ENCODE measurements at places on chromosomes 7 and 10. TPM values are rescaled to one million over a fixed set of nuclear protein-coding genes. Genes with fewer than 3 reads are reported as not detected.

GRCh38 chr10:116741391-116742351 is 695 bp downstream of the HSPA12A start:
- H3K27me3 ChIP-seq, result no peaks in the 10 kb centered on the region
- no peak for DNase-seq
- H3K27ac ChIP-seq, result peak overlapping the region; percentile 88
- H3K36me3 ChIP-seq, result no peaks in the 10 kb centered on the region

TMEM139 gene
- 0.15 TPM for total RNA-seq

SKIDA1 gene
- 0.57 TPM for total RNA-seq

- no peak overlapping the region for H3K27ac ChIP-seq
- no peaks in the 10 kb centered on the region for H3K4me1 ChIP-seq
Observed at GRCh38 chr10:122241836-122242235, 29.3 kb upstream of the BTBD16 start.

- H3K36me3 ChIP-seq, result no peaks in the 10 kb centered on the region
- no peak overlapping the region for H3K4me3 ChIP-seq
- DNase-seq, result no peak
- no peak overlapping the region for H3K27ac ChIP-seq
- H3K27me3 ChIP-seq, result no peaks in the 10 kb centered on the region
Observed at GRCh38 chr10:47079204-47079580, 168.0 kb downstream of the PTPN20 start.

GRCh38 chr7:1552200-1552599 is 3.8 kb downstream of the TMEM184A start:
- H3K27ac ChIP-seq, result no peak overlapping the region
- no peaks in the 10 kb centered on the region for H3K27me3 ChIP-seq

DNA sequence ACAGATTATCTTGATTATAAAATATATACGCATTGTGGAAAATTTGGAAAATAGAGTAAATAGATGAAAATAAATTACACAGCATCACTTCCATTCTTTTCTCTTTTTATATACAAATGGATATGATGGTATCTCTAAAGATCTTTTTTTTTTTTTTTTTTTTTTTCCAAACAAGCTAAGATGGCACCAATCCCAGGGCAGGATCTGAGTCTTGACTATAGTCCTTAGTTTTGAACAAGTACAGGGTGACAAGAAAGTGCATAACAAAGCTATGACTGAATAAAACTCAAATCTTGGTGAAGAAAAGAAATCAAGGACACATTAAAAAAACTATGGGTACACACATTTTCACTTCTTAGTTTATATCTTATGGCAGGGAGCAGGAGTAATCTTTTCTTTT is 42.6 kb upstream of the FAM133B start:
- H3K27me3 ChIP-seq, result no peaks in the 10 kb centered on the region
- no peak for DNase-seq
- peak overlapping the region; percentile 74 for H3K27ac ChIP-seq
- no peaks in the 10 kb centered on the region for H3K36me3 ChIP-seq
- H3K4me3 ChIP-seq, result no peak overlapping the region
- H3K4me1 ChIP-seq, result peaks cover 48% of the 10 kb centered on the region

XRCC2 gene
- 1.7 TPM for total RNA-seq

IKZF1 gene
- 10.9 TPM for total RNA-seq

FEZF1 gene
- total RNA-seq, result not detected

CHRM2 gene
- not detected for total RNA-seq

EN2 gene
- total RNA-seq, result not detected

DNA sequence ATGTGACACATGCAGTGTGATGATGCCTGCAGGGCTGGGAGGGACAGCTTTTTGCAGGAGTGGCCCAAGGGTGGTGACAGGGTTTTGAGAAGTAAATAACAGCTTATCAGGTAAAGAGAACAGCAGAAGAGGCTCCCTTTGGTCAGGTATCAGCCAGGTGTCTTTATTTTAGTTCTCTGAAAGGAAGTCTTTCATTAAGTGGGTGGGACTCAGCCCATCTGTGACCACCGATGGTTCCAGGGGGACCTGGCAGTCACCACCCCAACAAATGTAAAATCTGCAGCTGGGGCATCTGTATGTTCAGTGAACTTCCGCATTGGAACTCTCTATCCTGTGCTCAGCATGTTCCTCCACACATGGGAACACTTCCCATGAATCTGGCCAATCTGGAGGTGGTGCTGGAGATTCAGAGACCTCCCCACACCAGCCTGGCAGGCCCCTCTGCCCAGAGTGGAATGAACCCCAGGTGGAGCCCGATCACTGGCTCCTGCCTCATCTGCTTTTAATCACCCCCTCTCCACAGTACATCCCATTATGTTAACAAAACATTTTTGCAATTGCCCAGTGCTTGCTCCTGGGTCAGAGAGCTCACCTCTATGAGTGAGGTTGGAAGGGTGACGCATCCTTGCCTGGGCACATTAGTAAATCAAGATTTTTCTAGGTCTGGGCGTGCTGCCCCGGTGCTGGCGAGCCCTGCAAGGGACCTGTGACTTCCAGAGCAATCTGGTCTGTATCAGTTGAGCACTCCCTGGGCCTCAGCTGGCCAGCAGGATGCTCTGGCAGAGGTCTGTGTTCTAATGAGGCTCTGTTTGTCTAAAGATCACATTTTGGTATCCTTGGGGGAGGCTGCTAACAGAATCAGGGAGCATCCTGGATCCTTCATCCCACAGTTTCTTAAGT is 140.4 kb upstream of the GDF10 start:
- no peak overlapping the region for H3K4me3 ChIP-seq
- no peaks in the 10 kb centered on the region for H3K4me1 ChIP-seq
- H3K27me3 ChIP-seq, result no peaks in the 10 kb centered on the region
- H3K27ac ChIP-seq, result no peak overlapping the region
- H3K36me3 ChIP-seq, result no peaks in the 10 kb centered on the region
- no peak for DNase-seq

OR2A7 gene
- 1.9 TPM for total RNA-seq

- no peaks in the 10 kb centered on the region for H3K4me1 ChIP-seq
- H3K27me3 ChIP-seq, result no peaks in the 10 kb centered on the region
- no peak overlapping the region for H3K4me3 ChIP-seq
- DNase-seq, result no peak
- H3K27ac ChIP-seq, result no peak overlapping the region
- no peaks in the 10 kb centered on the region for H3K36me3 ChIP-seq
Observed at GRCh38 chr7:119594956-119595355, 678.0 kb upstream of the KCND2 start.

ATP6V0E2 gene
- total RNA-seq, result 22.9 TPM

- no peak for DNase-seq
- H3K27me3 ChIP-seq, result no peaks in the 10 kb centered on the region
- no peak overlapping the region for H3K27ac ChIP-seq
Observed at GRCh38 chr7:74017125-74017524, 10.8 kb upstream of the ELN start.

DNA sequence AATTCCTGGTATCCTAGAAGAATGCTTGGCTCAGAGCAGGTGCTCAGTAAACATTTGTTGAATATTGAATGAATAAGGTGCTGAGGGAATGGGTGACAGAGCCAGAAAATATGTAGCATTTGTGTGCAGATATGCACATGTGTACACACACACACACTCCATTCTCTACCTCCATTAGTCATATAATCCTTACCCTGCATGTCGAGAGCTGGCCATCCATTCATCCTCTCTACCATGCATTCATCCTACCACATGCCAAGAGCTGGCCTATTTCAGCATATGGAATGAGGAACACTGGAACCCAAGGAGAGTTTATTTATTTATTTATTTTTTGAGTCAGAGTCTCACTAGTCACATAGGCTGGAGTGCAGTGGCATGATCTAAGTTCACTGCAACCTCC is 284.8 kb downstream of the PLXNA4 start:
- H3K27me3 ChIP-seq, result no peaks in the 10 kb centered on the region
- H3K4me1 ChIP-seq, result no peaks in the 10 kb centered on the region
- no peak for DNase-seq
- H3K4me3 ChIP-seq, result no peak overlapping the region

DNA sequence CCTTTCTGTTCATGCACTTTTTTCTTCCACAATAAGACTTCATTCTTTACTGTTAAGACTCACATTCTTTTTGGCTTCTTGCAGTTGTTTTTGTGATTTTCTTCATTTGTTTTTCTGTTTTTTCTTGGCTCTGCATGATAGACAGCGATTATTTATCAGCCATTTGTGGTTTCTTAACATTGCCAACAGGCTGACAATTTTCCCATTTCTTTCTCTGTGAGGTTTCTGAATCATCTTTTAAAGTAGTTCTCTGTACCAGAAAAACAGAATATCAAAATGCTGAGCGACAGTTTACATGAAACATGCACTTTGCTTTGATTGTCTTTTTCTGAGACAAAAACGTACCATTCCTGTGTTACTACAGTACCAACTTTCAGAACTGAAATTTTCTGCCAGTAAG is 334.2 kb upstream of the MAGI2 start:
- no peaks in the 10 kb centered on the region for H3K36me3 ChIP-seq
- no peaks in the 10 kb centered on the region for H3K27me3 ChIP-seq
- H3K27ac ChIP-seq, result no peak overlapping the region
- no peak for DNase-seq

EEF1AKMT2 gene
- 8.3 TPM for total RNA-seq

ERLIN1 gene
- 33.3 TPM for total RNA-seq

- DNase-seq, result no peak
- no peaks in the 10 kb centered on the region for H3K27me3 ChIP-seq
- H3K4me3 ChIP-seq, result no peak overlapping the region
- H3K36me3 ChIP-seq, result no peaks in the 10 kb centered on the region
- H3K4me1 ChIP-seq, result peaks cover 40% of the 10 kb centered on the region
Observed at GRCh38 chr10:88042160-88043100, 179.0 kb downstream of the PTEN start.

ANKRD61 gene
- not detected for total RNA-seq

HIPK2 gene
- total RNA-seq, result 27.8 TPM

DNA sequence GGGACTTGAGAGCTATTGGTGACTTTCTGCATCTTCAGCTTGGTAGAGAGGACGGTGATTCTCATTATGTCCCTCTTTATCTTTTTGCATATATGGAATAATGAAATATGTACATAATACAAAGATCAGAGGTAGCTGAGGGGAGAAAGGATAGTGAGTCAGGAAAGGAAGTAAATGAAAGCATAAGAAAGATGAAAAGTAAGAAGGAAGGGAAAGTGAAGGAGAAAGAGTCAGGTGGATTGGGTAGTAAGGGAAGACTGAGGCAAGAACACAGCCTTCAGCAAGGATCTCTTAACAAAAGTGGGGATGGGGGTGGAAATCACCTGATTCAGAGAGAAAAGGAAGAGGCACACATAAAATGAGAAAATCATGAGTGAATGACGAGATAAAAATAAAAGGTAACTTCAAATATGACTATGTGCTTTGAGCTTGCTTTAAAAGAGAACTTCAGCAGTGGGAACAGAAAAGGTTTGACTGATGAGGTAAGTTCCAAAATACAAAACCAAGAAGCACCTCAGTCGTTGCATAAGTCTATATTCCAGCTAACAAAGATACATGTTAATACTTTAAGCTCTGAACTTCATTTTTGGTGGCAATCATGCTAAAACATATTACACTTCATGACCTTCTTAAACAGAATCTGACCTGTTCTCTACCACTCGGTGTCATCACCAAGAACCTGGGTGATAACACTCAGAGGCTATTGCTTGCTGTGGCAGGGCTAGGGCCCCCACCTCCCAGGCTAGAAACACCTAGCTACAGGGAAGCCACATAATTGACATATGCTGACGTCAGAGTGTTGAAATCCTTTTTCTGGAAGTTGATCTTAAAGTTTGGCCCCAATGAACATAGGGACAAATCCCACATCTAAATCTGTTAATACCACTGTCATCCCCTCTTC is 32.9 kb downstream of the NRCAM start:
- H3K27ac ChIP-seq, result no peak overlapping the region
- DNase-seq, result no peak
- no peaks in the 10 kb centered on the region for H3K36me3 ChIP-seq
- no peaks in the 10 kb centered on the region for H3K4me1 ChIP-seq

DNA sequence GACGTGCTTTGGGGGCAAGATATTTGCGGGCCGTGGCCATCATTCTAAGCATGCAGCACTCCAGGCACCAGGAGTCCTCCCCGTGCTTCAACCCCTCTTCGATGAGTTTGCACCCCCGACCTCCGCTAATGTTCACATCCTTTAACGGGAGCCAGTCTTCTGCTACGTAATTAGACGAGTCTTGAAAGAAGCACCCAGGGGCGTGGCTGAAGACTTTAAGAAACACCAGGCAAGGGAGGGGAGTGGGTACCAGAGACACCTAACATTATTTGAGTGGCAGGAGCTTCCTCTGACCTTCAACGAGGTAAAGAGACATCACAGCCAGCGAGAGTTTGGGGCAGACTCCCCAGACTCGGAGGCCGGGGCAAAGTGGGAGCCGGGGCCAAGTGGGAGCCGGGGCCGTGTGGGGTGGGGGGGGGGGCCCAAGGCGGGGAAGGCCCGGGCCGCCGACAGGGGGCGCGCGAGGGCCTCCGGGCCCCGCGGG is 31.1 kb upstream of the TOMM7 start:
- H3K4me1 ChIP-seq, result peaks cover 15% of the 10 kb centered on the region
- H3K27ac ChIP-seq, result peak overlapping the region; percentile 97
- H3K27me3 ChIP-seq, result no peaks in the 10 kb centered on the region
- no peaks in the 10 kb centered on the region for H3K36me3 ChIP-seq
- H3K4me3 ChIP-seq, result peak overlapping the region; percentile 65
- no peak for DNase-seq

GRCh38 chr10:80372675-80373074 is 16.1 kb downstream of the DYDC2 start:
- no peak overlapping the region for H3K4me3 ChIP-seq
- DNase-seq, result no peak
- no peak overlapping the region for H3K27ac ChIP-seq
- H3K36me3 ChIP-seq, result no peaks in the 10 kb centered on the region
- no peaks in the 10 kb centered on the region for H3K27me3 ChIP-seq

GRCh38 chr7:67858931-67859330 is 862.3 kb downstream of the TYW1 start:
- no peak overlapping the region for H3K27ac ChIP-seq
- H3K4me1 ChIP-seq, result no peaks in the 10 kb centered on the region
- no peaks in the 10 kb centered on the region for H3K36me3 ChIP-seq
- no peak overlapping the region for H3K4me3 ChIP-seq

DNA sequence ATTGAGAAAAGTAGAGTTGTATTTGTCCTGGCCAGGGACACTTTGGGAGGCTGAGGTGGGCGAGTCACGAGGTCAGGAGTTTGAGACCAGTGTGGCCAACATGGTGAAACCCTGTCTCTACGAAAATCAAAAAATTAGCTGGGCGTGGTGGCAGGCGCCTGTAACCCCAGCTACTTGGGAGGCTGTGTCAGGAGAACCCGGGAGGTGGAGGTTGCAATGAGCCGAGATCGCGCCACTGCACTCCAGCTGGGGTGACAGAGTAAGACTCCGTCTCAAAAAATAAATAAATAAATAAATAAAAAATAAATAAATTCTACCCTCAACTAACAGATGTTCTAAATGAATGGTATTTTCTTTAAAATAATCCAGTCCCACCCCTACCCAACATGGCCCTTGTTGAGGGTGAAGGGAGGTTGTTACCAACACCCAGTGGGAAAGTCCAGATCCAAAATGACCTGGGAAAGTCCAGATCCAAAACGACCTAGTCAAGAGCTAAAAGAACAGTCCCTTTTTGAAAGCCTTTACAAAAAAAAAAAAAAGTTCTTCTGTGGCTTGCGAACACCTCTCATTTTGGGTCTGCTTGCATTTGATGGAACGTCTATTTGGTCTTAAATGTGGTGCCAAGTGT is 16.0 kb downstream of the MXI1 start:
- DNase-seq, result no peak
- no peak overlapping the region for H3K4me3 ChIP-seq

FKBP9 gene
- 73.6 TPM for total RNA-seq

FKBP6 gene
- not detected for total RNA-seq

- no peak overlapping the region for H3K27ac ChIP-seq
- H3K36me3 ChIP-seq, result no peaks in the 10 kb centered on the region
- no peaks in the 10 kb centered on the region for H3K27me3 ChIP-seq
Observed at GRCh38 chr7:102275123-102275703, 11.5 kb upstream of the SH2B2 start.

CHST3 gene
- total RNA-seq, result 9.6 TPM

- no peak overlapping the region for H3K4me3 ChIP-seq
- no peak overlapping the region for H3K27ac ChIP-seq
- peaks cover 8% of the 10 kb centered on the region for H3K4me1 ChIP-seq
- no peaks in the 10 kb centered on the region for H3K36me3 ChIP-seq
Observed at GRCh38 chr7:64643566-64643965, 22.4 kb upstream of the ZNF107 start.

All from esophagus squamous epithelium (tissue), 5 donors.